ENCODE measurements at places on chromosomes 5 and 9.

GRCh38 chr5:179163236-179164155 is 103.3 kb downstream of the ZNF354C start:
- DNase-seq: no peak

DNA sequence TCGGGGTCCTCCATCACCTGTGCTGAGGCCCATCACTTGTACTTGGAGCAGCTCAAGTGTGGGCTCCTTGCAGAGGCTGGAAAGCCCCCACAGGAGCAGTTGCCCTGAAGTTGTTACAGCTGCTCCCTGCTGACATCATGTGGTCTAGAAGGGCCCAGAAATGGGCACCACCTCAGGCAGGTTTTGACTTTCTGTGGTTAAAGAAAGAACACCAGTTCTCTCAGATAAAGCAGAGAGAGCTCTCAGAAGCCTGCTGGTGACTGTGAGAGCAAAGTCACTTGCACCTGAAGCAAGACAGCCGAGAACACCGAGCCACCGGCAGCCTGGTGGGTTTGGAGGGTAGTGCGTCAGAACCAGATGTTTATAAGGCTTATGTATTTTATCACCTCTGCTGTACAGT is 70.4 kb downstream of the MVB12B start:
- DNase-seq: no peak

GRCh38 chr5:31113666-31114350 is 79.7 kb upstream of the CDH6 start:
- DNase-seq: no peak

DNA sequence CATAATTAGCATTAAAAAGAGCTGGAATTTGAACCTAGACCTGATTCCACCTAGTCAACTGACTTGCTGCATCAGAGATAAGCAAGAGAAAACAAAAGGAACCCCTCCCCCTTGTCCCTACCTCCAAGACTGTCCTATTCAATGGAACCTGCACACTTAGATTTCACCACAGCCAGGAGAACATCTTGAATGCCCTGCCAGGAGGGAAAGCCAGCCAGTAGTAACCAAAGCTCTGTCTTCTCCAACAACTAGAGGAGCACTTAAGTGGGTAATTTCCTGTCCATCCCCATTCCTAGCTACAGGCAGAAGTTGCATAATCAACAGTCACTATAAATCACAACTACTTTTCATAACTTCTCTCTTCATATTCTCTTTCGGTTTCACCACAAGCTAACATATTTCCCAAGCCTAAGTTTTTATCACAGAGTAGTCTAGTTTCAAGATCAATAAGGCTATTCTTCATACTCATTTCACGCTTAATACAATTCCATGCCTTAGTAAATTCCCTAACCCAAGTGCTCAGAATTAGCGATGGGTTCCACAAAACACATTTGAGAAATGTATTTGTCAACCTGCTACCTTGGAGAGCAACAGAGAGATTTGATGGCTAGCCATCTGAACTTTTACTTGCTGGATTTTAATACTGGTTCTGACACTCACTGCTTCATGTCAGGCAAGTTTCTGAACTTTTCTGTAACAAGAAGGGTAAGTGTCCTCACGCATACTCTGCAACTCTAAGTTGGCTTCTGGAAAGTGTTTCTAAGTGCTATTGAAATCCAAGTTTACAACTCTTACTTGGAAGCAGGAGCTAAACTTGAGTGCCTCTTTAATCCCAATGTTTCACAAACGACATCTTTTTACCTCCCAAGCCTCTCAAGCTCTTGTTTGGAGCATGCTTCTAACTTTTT is 2.0 kb downstream of the DENND1A start:
- DNase-seq: no peak

DNA sequence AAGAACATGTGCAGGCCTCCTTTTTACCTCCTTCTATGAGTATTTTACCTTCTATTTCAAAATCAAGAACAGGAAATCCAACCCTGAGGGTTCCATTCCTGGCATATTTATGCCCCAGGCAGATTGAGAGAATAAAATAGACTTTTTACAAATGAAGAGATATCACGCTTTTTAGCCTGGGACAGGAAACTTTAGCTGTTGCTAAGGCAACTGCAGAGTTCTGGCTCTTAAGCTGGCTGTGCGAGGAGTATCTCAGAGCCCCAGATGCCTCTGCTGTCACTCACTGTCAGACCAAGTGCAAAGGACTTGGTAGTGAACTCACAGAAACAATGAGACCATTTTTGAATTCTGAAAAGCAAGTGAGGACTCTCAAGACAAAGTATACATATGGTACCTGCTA is 69.5 kb upstream of the HSPB3 start:
- DNase-seq: no peak

GRCh38 chr9:112921549-112921948 is 30.9 kb upstream of the SLC46A2 start:
- peak; percentile 69 for DNase-seq

- no peak for DNase-seq
Observed at GRCh38 chr5:100872408-100873190, 30.5 kb downstream of the ST8SIA4 start.

- no peak for DNase-seq
Observed at GRCh38 chr5:137199966-137200365, 299.2 kb downstream of the SPOCK1 start.

DNA sequence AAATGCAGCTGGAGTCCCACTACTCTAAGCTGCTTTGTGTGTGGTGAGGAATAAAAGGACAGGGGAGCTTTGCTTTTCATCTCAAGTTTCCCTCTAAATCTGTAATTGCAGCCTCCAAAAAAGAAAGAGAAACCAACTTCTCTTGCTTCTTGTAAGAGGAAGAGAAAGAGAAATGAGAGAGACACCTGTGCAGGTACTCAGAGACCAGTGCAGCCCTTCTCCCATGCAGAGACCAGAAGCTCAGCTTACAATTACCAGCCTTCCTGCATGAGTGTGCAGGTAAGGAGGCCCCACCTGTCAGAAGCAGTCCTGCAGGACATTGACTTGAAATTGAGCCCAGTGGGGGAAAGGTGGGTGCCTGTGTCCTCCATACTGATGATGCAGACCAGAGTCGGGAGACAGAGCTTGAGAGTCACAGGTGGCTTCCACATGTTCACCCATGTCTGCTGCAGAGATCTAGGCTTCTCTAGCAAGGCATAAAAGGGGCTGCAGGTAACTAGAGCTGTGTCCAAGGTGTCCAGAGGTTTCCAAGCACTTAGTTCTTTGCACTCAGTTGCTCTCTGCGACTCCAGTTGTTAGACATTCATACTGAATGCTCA is 15.3 kb upstream of the MED10 start:
- no peak for DNase-seq

DNA sequence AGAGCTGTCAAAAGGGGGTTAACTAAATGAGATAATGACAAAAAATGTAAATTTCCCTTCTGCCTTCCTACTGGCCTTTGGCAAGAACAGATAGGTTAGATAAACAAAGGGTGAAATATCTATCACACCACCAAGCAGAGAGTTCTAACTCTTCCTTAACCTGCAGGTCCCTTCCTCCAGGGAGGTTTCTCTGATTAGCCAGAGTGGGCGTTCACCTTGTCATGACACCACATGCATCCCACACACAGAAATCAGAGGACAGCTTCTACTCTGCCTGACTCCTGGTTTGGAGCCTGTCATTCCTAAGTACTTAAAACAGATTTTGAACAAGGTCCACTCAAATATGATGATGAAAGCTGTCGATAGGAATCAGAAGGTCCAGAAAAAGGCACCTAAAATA is 180.0 kb downstream of the CDK5RAP2 start:
- DNase-seq: no peak

- no peak for DNase-seq
Observed at GRCh38 chr9:129697656-129698253, 32.3 kb downstream of the PRRX2 start.

DNA sequence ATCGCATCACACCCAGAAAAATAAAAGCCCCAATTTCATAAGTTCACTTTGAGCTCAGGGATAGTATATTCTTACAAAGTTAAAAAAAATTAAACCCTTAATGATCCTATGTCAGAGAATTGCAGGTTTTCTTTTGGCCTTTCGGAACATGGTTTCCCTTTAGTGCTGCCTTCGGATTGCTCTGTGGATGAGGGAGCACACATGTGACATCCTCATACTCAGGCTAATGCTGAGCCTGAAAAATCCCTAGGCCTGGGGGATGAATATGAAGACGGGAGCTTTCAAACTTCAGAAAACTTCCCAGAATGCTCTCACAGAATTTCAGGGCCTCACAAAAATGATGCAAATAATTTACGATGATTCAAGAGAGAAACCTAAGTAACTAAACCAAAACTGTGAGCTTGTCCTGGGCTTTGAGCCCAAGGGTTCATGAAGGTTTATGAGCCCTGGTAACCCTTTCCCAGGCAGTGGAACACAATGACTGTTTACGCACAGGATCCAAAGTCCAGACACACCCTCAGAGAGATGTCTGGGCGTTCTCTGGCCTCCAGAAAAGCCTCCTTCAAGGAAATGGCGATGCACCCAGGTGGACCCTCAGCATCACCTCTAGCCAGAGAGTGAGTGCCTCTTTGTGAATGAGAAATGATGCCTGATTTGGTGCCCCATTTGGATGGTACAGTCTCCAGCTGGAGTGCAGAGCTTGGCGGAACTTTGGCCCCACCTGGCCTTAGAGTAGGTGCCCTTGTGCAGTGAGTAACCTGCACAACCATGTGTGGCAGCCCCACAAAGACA is 145.4 kb downstream of the ENTREP1 start:
- DNase-seq: peak; percentile 20

DNA sequence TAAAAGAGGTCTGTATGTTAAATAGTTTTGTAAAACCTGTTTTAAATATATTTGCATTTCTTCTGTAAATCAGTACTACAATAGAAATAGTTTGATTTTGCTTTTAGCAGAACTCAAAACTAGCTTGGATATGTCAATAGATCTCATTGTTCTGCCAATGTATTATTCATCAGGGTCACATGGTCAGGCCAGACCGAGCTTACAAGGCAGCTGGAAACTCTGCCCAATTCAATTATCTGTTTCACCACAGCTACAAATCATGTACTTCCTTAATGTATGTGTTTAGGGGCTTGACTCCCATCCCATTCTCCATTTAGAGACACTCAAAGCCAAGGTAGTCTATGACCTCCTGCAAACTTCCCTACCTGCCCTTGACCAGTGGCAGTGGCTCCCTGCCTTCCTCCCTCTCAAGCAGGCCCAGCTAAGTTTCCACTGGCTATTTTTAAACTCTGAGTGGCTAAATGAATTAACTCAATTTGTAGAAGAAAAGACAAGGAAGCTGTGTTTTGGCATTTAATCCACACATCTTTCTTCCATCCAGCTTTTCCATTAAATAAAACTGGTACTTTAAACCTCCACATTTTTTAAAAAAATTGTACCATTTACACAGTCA is 46.4 kb upstream of the SELENOP start:
- DNase-seq: peak; percentile 6

GRCh38 chr5:55416306-55416705 is 108.5 kb downstream of the MTREX start:
- no peak for DNase-seq

GRCh38 chr5:180299526-180299925 is 7.6 kb upstream of the MAPK9 start:
- DNase-seq: no peak

- no peak for DNase-seq
Observed at GRCh38 chr9:129414377-129414992, 206.4 kb downstream of the C9orf50 start.

DNA sequence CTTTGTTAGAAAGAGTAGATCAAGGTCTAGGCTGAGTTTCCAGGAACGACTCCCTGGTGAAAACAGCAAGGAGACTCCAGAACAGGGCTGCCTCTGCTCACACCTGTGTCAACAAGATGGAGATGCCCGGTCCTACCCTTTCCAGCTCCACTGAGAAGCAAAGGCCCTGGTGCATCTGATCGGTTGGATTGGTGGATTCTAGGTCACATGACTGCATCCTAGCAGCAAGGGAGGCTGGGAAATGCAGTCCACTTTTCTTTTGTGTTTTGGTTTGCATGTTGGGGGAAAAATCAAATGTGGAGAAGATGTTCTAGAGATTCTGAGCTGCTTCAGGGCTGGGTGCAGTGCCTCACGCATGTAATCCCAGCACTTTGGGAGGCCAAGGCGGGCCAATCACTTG is 82.0 kb upstream of the TRIO start:
- no peak for DNase-seq

DNA sequence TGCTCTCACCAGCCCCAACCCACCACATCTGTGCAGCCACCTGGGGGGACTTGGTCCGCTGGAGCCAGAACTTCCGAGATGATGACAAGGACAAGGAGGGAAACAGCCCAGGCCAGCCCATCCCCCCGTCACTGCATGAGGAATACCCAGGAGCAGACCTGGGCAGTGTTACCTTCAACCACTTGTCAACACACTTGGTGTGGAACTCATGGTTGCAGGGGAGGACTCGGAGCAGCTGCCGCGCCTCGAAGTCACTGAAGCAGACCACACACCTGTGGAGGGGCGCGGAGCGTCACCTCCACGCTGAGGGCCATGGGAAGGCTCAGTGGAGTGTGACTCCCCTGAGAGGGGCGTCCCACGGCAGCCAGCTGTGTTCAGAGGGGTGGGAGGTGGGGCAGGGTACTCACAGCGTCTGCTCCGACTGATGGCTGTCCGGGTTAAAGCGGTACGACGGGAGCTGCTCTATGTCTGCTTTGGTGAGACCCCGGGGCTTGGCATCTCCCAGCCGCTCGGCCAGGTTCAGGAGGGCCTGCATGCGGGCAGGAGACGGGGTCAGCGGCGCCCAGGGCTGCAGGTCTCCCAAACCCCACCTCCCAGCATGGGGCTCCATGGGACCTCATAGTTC is 8.0 kb downstream of the RNF44 start:
- no peak for DNase-seq

- DNase-seq: no peak
Observed at GRCh38 chr5:66958980-66959641, 237.5 kb downstream of the CD180 start.

DNA sequence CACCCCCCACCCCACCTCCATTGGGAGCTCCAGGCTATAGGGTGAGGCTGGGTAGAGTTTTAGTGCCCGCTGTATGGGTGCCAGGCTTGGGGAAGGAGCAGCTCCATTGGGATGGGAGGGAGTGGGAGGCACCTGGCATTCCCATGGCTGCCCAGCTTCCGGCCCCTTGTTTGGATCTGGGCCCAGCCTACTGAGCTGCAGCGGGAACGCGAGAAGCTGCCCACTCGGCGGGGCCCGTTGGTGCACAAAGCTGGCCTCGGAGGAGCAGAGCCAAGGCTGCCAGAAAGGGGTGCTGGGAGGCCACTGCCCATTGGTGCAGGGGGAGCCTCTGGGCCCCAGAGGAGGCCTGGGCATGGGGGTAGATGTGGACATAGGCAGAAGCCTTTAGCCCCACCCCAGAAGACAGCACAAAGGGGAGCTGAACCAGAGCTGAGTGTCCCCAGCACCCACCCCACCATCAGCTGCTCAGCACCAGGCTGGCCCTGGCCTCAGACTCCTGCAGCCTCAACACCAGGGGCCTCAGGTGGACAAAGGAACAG is 4.4 kb downstream of the LCN9 start:
- no peak for DNase-seq

GRCh38 chr9:18331808-18332209 is 142.1 kb upstream of the ADAMTSL1 start:
- DNase-seq: no peak

GRCh38 chr5:60055168-60055567 is 161.6 kb upstream of the PDE4D start:
- no peak for DNase-seq

- no peak for DNase-seq
Observed at GRCh38 chr9:130698514-130698913, 4.9 kb downstream of the EXOSC2 start.
